ENCODE measurements at places on chromosomes 6 and 20.

DNA sequence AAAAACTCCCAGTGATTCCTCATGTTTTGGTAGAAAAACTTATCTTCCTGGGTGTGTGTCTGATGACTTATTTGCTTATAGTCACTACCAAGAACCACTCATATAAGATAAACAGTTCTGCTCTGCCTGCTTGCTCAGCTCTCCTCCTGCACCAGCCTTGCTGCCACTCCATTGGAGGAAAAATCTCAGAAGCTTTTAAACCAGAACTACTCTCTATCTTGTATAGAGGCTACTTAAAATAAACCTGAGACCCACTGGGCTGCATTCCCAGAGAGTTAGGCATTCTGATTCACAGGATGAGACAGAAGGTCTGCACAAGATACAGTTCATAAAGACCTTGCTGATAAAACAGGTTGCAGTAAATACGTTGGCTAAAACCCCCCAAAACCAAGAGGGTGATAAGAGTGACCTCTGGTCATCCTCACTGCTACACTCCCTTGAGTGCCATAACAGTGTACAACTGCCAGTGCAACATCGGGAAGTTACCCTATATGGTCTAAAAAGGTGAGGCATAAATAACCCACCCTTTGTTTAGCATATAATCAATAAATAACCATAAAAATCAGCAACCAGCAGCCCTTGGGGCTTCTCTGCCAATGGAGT is 728.3 kb downstream of the EPHA7 start:
- DNase-seq = no peak

DNA sequence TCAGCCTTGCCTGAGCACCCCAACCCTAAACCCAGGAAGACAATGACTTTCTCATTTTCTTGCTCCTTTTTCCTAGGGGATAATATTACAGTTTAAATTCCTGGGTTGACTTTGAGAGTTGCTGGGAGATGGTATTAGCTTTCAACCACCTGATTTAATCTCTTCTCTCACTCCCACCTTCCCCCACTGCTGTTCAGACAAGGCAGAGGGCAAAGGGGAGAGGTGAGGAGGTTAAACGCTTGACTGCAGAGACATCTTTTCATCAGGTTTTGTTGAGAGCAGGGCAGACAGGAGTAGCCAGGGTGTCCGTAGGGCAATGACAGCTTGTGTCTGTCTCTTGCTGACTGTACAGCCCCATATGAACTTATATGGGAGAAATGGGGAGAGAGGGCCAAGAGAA is 811.2 kb downstream of the MAFB start:
- DNase-seq = no peak

GRCh38 chr6:79755967-79756366 is 124.8 kb downstream of the SH3BGRL2 start:
- DNase-seq = no peak

DNA sequence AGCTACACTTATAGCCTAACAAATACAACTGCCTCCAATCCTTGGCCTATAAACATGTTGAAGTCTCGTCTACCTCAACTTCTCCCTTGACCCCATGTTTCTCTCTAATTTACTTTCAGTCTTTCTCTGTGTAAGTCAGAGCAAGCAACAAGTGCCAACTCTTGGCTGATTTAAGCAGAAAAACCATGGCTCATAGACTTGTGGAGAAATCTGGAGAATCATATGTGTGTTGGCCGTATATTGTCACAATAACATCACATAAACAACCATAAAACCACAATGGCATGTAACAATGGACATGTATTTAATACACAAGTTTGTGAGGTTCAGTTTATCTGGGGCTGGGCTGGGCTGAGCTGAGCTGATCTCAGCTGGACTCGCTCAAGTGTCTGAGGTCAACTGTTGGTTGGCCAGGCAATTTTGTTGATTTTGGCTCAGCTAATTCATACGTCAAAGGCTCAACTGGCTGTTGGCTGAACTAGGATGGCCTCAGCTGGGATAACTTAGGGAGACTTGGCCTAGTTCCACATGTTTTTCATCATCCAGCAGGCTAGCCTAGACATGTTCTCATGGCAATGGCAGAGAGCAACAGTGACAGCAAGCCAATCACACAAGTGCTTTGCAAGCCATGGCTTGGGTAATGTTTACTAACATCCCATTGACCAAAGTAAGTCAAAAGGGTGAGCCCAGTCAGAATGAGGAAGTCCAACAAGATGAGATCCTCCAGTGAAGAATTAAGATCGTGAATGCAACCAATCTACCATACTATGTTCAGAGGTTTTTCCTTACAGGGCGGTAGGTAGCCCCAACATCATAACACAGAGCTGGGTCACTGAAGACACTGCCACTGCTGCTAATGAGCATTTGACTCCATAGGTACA is 12.9 kb upstream of the TBC1D22B start:
- peak; percentile 100 for DNase-seq

DNA sequence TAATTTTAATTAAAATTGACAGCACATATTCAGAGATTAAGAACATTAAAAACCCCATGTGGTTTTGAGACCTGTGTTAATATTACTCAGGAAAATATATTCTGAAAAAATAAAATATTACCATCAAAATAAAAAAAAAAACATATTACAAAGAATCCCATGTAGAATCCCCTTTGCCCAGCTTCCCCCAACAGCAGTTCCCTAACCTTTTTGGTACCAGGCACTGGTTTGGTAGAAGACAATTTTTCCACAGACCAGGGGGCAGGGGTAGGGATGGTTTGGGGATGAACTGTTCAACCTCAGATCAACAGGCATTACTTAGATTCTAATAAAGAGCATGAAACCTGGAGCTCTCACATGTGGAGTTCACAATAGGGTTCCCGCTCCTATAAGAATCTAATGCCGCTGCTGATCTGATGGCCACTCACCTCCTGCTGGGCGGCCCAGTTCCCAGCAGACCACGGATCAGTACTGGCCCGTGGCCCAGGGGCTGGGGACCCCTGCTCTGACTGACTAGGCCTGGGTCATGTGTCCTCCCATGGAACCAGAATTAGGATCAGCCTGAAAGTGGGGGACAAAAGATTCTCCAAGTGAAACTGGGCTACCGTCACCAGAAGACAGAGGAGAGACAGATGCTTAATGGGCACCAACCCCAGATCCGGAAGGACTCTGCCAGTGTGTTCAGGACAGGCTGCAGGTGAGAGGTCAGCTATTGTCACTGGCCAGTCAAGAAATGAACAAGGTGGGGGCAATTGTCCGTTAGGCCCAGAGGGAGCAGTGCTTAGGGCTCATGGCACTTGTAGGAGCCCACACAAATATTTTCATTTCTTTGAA is 235.5 kb downstream of the PREX1 start:
- no peak for DNase-seq

GRCh38 chr6:16374016-16374415 is 135.6 kb downstream of the GMPR start:
- no peak for DNase-seq

- DNase-seq = no peak
These were observed 32.9 kb downstream of the TRIM38 start for GRCh38 chr6:25995507-25995906.

DNA sequence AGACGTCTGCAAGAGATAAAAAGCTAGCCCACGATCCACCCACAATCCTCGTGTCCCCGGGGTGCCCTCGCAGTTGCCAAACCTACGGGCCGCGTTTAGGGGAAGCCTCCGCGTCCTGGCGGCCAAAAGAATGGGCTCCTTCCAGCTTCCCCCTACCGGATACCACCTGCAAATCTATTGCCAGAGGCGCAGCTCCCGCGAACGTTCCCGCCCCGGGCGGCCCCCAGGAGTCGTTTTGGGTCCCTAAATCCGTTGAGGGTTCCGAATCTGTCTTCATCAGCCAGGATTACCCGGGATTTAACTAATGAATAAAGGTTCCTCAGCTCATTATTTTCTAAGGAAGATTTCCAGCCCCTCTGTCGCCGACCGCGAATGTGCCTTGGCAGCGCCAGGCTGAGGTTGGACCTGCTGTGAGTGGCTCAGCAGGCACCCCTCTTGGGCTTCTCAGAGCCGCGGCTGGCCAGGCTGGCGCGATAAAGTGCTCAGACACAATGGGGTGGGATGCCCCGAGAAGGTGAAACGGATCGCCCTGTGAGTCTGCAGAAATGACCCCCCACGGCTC is 2.8 kb upstream of the VSX1 start:
- DNase-seq = no peak

DNA sequence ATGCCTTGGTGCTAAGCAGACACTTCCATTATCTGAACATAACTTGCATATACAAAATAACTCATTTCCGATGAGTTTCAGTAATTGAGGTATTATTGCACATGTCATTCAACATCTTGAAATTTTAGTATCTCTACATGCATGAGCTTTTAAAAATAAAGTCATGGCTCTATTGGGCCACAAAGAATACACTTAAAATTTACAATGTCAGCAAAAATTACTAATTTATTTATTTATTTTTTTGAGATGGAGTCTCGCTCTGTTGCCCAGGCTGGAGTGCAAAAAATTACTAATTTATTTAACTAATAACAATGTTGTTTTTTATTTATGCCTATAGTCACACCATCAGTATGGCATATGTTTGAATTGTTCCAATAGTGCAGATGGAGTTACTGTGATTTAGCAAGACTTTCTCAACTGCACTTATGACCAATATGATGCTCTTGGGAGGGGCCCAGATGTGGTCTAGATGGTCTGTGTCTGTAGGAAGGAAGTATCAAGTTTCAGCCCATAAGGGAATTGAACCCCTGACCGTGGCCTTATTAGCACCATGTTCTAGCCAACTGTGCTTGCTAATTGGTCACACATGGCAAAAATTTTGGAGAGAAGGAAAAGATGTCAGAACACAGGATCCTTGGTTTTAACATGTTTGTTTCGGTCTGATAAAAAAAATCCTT is 370.7 kb upstream of the TSHZ2 start:
- DNase-seq = peak; percentile 58

GRCh38 chr20:52001999-52002666 is 189.4 kb downstream of the ZFP64 start:
- peak; percentile 54 for DNase-seq

- no peak for DNase-seq
These were observed 91.0 kb downstream of the PKHD1 start for GRCh38 chr6:51996296-51996947.

DNA sequence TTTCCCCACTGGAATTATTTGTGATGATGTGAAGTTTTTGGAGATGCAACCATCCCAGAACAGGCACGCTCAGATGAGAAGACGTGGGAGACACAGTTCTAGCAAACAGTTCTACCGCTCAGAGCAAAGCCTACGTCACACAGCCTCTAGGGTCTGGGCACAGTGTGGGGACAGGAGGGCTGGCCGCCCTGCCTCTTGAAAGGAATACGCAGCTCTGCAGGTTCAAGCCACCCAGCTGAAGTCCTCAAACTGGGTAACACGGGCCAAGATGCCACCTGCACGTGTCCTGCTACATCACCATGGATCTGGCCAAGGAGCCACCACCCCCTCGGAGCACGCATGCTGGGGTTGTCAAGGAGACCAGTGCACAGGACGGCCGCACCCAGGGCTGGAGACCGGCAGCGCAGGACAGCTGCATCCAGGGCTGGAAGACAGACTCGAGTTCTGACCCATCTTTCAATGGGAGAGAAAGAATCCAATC is 75.0 kb downstream of the NOL4L start:
- DNase-seq = no peak

- peak; percentile 87 for DNase-seq
These were observed 34.0 kb downstream of the NCOA6 start for GRCh38 chr20:34791289-34792020.

GRCh38 chr6:39274903-39275302 is 39.3 kb downstream of the KCNK17 start:
- no peak for DNase-seq

DNA sequence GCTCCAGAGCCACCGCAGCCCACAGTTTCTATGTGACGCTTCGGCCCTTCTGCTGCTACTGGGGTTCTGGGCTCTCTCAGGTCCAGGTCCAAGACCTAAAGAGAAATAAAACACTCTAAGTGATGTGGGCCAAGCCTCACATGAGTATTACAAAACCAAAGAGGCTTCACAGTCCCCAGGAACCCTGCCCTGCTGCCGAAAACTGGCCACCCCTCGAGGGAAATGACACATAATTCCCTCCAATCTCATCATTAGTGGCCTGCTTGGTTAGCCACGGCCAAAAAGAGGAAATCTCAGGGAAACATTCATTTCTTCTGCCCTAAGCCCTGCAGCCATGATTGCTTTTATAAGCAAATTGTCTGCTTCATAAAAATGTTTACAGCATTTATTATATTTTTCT is 32.5 kb downstream of the DLL1 start:
- DNase-seq = no peak

- no peak for DNase-seq
These were observed 5.7 kb downstream of the HELZ2 start for GRCh38 chr20:63568170-63568981.

DNA sequence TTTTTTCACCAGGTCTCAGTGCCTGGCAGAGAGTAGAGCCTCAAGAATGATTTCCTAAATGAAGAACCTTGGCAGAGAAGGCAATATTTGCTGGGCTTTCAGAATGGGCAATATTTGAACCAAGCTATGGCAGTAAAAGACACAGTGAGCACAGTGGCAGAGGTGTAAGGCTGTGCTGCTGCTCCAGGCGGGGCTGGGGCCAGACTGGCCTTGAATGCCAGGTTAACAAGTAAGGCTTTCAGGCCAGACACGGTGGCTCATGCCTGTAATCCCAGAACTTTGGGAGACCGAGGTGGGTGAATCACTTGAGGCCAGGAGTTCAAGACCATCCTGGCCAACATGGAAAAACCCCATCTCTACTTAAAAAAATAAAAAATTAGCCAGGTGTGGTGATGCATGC is 8.5 kb upstream of the MYL9 start:
- DNase-seq = no peak

DNA sequence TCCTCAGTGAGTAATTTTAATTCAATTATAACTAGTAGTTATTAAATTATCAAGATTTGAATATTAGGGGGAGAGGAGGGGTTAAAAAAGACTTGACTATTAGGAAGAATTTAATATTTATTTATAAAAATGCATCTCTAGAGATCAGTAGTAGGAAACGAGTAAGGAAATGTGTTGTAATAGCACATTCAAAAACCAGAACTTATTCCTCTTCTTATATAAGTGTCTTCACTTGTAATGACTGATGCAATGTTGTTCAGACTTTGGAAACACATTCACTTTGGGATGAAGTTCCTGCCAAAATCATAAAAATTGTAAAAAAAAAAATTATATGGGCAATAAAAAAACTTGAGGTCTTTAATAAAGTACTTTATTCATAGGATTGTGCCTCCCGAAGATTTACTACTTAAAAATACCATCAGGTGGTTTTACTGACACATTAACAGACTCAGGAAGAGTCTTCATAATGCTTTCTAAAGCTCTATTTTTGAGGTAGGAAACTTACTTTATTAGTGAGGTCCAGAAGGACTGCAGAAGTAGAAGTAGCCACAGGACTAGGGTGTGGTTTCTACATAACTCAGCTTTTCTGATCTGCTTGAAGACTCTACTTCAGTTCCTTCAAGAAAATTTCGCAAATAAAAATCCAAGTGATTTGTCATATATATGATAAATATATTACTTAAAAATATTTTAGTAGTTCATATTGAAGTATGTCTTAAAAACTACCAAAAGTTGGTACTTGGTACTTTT is 59.8 kb downstream of the CCDC170 start:
- DNase-seq = peak; percentile 5
